ENCODE measurements at places on chromosomes 7 and 10.

GRCh38 chr7:137480401-137480800, 136.9 kb upstream of the PTN start:
- DNase-seq: no peak

DNA sequence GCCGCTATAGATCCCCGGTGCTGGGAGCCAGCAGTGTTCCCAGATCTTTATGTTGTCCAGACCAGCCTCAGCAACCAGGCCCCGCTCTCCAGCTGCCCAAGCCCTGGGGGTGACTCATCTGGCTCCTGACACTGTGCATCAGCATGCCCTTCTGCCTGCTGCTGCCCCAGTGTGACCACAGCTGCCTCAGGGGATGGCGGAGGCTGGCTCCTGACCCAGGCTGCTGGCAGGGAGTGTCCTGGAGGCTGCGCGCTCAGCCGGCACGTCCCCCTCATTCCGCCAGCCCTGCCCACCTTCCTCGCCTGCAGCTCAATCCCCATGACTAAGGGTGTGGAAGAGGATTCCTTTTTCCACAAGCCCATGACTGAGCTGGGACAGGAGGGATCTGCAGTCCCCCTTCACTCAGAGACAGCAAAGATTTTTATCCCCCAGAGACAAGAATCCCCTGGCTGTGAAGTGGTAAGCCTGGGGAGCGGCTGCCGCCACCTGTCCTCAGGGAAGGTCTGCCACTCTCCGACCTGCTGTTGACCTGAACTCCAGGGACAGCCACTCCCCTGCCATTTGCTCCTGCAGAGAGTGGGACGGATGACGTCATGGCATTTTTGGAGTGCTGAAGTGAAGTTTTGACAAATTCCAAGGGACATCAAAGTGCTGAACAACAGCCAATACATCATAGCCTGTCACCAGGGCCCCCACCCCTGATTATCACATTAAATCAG, 182.8 kb upstream of the BMPER start:
- DNase-seq: peak; percentile 41

DNA sequence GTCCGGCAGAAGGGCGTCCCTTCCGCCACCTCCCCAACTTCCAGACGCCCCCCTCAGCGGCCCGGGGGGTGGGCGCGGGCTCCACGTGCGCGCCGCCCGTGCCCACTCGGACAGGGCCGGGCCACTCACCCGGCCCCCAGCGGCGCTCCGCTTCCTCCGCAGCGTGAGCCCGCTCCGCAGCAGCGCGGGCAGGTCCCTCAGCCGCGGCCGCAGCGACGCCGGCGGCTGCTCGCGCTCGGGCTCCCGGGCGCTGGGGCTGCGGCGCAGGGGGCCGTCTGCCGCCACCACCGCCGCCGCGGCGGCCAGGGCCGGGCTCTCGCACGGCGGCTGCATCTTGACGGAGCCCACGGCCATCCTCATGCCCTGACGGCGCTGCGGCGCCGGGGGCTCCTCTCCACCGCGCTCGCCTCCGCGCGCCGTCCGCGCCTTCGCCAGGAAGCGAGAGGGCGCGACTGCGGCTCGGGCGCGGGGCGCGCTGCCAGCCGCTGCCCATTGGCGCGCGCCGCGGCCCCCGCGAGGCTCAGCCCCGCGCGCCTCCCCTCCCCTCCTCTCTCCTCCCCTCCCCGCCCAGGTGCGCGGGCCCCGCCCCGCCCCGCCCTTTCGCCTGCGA, at the start of gene RAPGEF5:
Gene RAPGEF5 (minus strand): TSS at position 454 of the 610 bp plus-strand sequence. CDS start 94 bp downstream, at position 360.
- peak; percentile 88 for DNase-seq

DNA sequence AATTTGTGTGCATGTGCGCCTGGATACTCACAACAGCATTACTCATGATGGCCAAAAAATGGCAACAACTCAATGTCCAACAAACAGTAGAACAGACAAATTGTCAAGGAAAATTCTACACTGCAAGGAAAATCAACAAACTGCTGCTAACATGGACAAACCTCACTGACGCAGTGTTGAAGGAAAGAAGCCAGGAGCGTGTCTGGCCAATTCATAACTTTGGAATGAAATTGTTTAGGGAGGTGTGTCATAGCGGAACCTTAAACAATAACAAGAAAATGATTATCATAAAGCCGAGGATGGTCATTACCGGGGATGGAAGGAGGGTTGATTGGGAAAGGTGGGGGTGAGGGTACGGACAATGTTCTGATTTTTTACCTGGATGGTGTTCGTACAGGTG, 29.1 kb downstream of the ALOX5 start:
- no peak for DNase-seq

- no peak for DNase-seq
Measured at GRCh38 chr7:128713794-128714193, 25.4 kb upstream of the CALU start.

Data from iPS-NIHi11 (cell line).